ENCODE measurements at places on chromosomes 5 and 9. TPM values are rescaled to one million over a fixed set of nuclear protein-coding genes. Genes with fewer than 3 reads are reported as not detected.

DNA sequence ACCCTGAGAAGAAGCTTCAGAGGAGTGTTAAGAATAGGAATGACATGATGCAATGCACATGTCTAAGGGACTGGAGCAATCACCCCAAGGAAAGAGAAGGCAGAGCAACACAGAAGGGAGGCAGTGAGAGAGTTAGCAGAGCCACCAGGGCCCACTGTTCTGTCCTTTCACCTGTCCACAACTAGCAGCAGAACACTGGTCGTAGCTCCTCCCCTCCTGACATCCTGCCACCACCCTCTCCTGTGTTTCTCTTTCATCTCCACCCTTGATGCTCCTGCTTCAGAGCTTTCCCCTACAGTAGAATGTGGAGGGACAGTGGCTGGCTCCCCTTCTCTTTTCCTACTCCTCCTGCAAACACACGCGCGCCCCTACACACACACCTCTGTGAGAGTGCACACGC, 483.4 kb upstream of the KIF2A start:
- H3K27me3 ChIP-seq, result peaks cover 5% of the 10 kb centered on the region
- no peaks in the 10 kb centered on the region for H3K4me1 ChIP-seq
- DNase-seq, result no peak
- no peaks in the 10 kb centered on the region for H3K36me3 ChIP-seq

Gene C5orf58
- total RNA-seq, result not detected

GRCh38 chr9:69433968-69434367, 109.0 kb downstream of the ENTREP1 start:
- DNase-seq, result no peak
- H3K36me3 ChIP-seq, result no peaks in the 10 kb centered on the region
- no peak overlapping the region for H3K27ac ChIP-seq
- no peaks in the 10 kb centered on the region for H3K4me1 ChIP-seq
- no peak overlapping the region for H3K4me3 ChIP-seq
- H3K27me3 ChIP-seq, result no peaks in the 10 kb centered on the region

GRCh38 chr5:132686193-132686592, 12.4 kb downstream of the IL4 start:
- no peaks in the 10 kb centered on the region for H3K27me3 ChIP-seq
- peak overlapping the region; percentile 42 for H3K27ac ChIP-seq
- no peak for DNase-seq
- peaks cover 34% of the 10 kb centered on the region for H3K4me1 ChIP-seq
- H3K36me3 ChIP-seq, result peaks cover 18% of the 10 kb centered on the region

DNA sequence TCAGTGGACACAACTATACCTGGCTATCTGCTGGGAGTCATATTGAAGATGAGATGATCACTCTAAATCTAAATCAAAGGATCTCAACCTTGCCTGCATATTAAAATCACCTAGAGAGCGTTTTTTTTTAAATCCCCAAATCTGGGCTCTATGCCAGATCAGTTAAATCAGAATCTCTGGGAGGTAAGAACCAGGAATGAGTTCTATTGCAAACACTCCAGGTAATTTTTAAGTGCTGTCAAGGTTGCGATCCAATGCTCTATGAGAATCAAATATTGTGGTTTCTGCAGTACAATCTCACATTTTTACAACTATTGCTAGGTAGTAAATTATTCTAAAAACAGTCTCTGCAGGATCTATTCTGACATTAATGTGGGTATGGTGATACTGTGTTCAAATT, 202.3 kb upstream of the OR13F1 start:
- no peak overlapping the region for H3K4me3 ChIP-seq
- no peak overlapping the region for H3K27ac ChIP-seq
- H3K27me3 ChIP-seq, result no peaks in the 10 kb centered on the region
- DNase-seq, result no peak
- no peaks in the 10 kb centered on the region for H3K36me3 ChIP-seq

Gene ZNF483
- total RNA-seq, result 3.5 TPM

Measured in activated T-helper 1 cell treated with anti-CD3 and anti-CD28 coated beads, Interleukin-12 subunit alpha, Interleukin-12 subunit beta, Interleukin-2, Interleukin-4 antibody, amounts not matched to agents 30 ng/mL and 10 ng/mL and 1 ng/mL, durations not matched to agents 14 hours and 24 hours and 36 hours (primary cell).